Suppressor macrophage treated with lipopolysaccharide for 4 hours (primary cell): ENCODE measurements at places on chromosomes 11 and 22.
A peak's percentile ranks its signal among the peaks of the same experiment; 100 is the strongest.

DNA sequence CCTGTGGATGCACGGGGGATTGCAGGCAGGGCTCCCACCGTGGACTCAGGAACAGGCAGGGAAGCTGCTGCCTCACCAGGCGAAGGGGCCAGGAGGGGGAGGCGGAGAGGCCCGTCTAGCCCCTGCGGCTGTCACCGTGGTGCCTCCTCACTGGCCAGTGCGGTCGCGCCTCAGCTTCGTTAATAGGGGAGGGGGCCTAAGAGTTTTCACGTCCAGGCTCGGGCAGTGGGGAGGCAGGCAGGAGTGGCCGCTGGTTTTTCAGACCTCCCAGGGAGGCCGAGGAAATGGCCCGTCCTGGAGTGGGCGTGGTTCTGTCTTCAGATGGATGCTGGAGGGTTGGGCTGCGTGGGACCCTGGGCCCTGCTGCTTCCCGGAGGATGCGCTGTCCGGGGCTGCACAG is 91.1 kb upstream of the B3GAT1 start:
- no peak for DNase-seq

DNA sequence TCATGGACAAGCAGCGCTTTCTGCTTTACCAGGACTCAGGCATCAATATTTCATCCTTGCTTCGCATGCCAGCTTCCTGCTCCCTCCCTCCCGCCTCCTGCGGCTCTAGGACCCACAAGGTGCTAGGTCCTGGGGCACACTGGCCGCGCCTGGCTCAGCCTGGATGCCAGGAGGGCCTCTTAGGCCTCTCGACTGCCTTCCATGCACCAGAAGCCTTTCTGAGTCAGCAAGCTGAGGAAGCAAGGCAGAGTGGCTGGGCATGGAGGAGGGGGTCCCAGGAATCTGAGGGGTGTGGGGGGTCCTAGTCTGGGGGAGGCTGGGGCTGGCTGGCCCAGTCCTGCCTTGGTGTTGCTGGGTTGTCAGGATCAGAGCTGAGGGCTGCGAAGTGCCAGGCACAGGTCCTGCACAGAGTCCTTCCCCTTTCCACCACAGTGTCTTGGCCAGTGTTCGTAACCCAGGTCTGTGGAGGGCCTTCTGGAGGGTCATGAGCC is 61.0 kb upstream of the THY1 start:
- DNase-seq, result no peak

DNA sequence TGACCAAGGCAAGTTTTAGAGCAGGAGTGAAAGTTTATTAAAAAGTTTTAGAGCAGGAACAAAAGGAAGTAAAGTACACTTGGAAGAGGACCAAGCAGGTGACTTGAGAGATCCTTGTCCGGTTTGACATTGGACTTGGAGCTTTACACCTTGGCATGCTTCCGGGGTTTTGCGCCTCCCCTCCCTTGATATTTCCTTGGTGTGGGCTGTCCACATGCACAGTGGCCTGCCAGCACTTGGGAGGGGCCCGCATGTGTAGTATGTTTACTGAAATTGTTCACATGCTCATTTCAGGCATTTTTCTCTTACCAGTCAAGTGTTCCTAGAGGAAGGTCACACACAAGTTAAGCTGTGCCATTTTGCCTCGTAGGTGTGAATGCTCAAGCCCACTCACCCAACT is 19.0 kb upstream of the THRSP start:
- DNase-seq, result no peak

DNA sequence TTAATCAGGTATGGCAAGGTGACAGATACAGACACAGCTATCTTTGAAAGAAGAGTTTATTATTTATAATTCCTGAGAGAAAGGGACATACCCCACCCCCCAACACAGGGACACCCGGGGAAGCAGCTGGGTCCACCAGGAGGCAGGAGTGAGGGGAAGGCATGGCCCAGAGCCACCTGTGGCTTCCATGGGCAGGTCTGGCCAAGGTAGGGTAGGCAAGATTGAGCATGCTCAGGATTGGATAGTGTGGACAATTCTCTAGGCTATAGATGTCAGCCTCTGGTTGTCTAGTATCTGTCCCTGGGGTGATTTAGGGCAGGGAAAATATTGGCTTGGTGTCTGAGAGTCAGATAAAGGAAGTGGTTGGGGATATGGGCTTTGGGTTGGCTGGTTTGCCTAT is 27.5 kb upstream of the SMIM35 start:
- no peak for DNase-seq

GRCh38 chr11:75261902-75262361 is 21.4 kb downstream of the TPBGL start:
- no peak for DNase-seq

DNA sequence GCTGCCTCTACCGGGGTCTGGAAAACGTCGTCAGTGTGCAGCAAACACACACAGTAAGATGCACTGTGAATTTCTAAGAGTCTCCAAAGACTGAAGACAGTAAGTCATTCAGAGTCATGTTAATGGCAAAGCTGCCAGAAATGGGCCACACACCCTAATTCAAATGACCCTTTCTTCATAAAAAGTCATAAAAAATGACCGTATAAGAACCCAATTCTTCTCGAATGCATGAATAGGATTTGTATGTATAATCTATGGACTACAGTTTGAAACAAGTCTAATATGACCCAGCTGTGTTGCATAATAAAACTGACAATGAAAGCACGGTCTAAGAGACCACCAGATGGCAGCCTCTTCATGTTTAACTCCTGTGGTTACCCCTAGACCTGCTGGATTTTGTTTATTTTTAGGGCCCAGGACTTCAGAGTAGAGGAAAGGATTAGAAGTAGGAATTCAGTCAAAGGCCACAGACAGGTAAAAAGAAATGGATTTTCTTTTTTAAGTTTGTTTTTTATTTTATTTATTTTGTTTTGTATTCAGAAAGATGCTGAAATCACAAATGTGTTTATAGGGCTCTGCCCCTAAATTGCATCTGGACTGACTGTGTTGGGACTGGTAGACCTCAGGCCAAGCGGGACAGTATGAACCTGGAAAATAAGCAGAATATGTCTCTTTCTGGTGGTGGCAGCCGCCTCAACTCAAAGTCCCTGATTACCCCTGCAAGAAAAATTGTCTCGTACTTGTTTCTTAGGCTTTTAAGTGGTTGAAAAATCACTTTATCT is 32.1 kb upstream of the SLC5A12 start:
- DNase-seq, result peak; percentile 31
